ENCODE measurements at places on chromosomes 4 and X.

DNA sequence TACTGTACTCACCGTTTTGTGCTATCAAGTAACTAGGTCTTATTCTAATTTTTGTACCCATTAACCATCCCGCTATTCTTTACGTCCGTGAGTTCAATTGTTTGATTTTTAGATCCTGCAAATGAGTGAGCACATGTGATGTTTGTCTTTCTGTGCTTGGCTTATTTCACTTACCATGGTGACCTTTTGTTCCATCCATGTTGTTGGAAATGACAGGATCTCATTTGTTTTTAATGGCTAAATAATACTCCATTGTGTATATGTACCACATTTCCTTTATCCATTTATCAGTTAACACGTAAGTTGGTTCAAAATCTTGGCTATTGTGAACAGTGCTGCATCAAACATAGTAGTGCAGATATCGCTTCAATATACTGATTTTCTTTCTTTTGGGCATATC, 48.3 kb downstream of the USP9X start:
- no peak for DNase-seq

GRCh38 chr4:173652283-173652931, 122.4 kb upstream of the HAND2 start:
- DNase-seq: no peak

- no peak for DNase-seq
Measured at GRCh38 chr4:164136180-164136616, 617.7 kb upstream of the SMIM31 start.

DNA sequence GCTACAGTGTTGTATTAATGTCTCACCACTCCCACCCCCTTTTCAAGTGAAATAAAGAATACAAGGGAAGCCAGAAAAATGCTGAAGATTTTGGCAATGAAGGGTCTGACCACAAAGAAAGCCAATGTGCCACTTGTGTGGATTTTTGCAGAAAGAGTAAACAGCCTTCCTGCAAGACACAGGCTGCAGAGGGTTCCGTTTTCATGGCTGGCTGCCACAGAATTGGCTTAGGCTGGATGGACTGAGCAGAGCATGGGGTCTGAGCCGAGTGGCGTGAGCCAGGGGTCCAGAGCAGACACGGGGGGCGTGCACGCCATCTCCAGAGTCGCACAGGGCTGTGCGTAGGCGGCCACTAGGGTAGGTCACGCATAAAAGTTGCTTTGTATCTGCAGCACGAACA, 69.2 kb downstream of the MTNR1A start:
- no peak for DNase-seq

- DNase-seq: no peak
Measured at GRCh38 chr4:7089213-7089986, 21.5 kb upstream of the GRPEL1 start.

GRCh38 chrX:45842207-45842925, 641.7 kb upstream of the DIPK2B start:
- DNase-seq: no peak

GRCh38 chrX:14738643-14739042, 134.2 kb downstream of the FANCB start:
- DNase-seq: no peak

GRCh38 chr4:948101-948935, 16.1 kb downstream of the TMEM175 start:
- DNase-seq: no peak

DNA sequence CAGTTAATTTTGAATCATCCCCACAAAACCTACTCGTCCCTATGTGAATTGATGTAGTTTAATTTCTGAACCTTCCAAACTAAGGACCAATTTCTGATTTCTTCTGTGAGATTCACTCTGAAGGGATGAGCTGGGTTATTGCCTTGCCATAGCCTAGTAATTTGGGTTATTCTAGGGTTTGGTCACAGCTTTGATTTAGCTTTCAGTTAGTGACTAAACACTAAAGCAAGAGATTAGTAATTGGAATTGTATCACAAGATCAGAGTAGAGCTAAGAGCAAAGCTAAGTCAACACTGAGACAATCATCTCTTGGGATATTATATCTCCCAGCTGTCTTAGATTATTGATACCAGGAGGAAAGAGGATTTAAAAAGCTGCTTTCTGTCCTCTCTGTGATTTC, 588.0 kb downstream of the CCSER1 start:
- no peak for DNase-seq

GRCh38 chrX:118536687-118537461, 41.3 kb downstream of the DOCK11 start:
- DNase-seq: no peak

- DNase-seq: no peak
Measured at GRCh38 chr4:105966051-105966450, 70.8 kb downstream of the NPNT start.

DNA sequence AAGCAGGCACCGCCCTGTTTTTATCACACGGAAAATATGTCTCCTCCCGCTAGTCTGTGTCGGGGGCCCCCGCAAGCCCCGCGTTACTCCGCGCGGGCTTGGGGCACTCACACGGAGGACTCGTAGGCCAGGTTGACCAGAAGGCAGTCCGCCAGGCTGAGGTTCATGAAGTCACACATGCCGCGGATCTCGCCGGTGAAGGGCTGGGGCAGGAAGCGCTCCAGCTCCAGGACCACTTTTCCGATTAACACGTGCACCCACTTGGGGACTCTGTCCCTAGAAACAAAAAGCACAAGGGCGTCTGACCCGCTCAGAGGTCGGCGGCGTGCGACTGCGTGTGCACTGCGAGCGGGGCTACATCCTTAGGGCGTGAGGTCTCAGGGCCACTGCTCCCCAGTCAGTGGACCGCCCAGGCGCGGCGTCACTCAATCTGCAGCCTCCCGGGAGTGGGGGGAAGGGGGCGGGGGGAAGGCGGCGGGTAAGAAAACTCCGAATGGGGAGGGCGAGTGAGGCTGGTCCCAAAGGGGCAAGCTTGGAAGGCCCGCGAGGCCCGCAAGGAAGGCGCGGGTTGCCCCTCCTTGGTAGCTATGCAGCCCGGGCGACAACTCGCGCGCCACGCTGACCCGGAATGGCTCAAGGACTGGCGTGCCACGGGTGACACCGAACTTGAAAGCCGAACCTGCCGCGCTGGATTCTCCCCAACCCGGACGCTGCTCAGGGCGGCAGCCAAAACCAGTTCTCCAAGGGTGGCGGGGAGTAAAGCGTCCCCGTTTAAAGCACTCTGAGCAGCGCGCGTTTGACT, 722 bp downstream of the NAAA start:
- DNase-seq: peak; percentile 84

DNA sequence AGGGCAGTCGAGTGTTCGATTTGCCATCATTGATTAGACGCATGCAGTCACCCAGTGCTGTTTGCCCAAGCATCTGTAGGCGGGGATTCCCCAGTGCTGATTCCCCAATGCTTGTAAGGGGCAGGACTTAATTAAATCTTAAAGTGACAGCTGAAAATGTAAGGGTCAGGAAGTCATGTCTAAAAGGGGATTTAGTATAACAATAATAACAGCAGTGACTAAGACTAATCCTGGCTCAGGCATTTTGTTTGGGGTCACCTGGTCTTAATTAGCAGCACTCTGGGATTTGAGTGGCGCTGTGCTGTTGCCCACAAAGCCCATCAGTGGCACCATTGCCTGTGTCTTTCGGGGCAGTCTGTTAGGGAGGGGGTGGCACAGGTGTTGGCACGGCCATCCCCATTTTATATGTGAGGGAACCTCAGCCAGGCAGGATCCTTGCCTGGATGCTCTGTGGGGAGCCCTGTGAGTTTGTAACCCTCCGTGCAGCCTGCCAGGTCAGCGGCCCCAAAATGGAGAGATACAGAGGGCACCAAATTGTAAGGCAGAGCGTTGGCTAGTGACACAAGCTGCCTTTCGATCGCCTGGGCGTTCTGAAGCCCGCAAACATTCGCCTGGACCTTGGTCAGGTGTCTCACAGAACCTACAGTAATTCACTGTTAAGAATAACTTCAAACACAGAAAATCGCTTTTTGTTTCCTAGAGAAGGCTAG, 146.7 kb downstream of the TBL1X start:
- DNase-seq: no peak

DNA sequence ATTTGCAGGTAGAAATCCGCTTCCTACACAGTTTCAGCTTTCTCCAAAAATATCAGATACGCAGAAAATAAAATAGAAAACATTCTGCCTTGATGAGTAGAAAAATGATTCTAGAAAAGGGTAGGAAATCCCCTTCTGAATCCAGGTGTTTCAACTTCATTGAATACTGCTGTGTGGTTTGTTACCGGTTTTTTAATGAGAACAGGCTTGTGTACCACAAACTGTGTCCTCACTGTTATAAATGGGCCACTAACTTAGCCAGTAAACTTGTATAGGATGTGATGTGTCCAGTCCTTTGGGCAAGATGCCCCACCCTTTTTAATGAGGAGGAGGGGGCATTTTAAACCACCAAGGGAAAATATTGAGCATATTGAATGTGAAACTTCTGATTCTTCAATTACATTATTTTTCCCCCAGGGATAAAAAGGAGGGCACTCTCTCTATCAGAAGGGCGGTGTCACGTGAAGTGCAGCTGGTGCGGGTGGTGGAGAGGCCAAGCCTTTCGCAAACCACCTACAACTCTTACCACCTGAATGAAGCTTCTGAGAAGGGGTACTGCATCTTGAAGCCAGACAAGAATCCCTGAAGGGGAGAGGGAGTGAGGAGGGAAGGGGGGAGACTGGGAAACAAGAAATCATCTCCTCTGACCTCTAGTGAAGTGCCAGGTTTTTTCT, 4.5 kb downstream of the CXXC4 start:
- no peak for DNase-seq

GRCh38 chr4:171676555-171677215, 136.5 kb upstream of the GALNTL6 start:
- no peak for DNase-seq

GRCh38 chr4:23873717-23874535, 15.9 kb downstream of the PPARGC1A start:
- DNase-seq: no peak

- no peak for DNase-seq
Measured at GRCh38 chr4:8245884-8246833, 23.4 kb upstream of the HTRA3 start.

- DNase-seq: no peak
Measured at GRCh38 chr4:8310306-8310705, 40.8 kb downstream of the HTRA3 start.

DNA sequence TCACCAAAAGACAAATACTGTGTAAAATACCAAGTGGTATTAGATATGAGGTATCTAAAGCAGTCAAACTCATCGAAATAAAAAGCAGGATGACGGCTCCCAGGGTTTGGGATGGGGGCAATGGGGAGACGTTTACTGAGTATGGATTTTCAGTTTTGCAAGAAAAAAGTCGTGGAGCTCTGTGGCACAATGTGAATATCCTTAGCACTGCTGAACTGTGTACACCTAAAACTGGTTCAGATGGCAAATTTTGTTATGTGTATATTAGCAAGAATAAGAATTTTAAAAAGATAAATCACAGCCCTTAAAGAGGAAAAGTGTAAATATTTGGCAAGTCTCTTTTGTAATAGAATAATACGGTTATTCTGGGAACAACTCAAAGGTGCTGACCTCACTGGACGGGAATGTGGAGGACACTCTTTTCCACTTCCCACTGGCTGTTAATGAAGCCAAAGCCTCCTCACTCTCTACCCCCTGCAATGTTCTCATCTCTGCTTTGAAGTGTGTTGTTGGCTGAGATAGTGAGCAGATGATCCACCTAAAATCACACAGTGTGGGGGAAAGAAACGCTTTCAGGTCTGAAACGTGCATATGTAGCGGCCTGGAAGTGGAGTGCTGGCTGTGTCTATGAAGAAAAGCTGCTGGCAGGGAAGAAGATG, 49.2 kb downstream of the SEL1L3 start:
- no peak for DNase-seq

Measured in coronary artery (tissue), 2 donors.